ENCODE measurements at places on chromosomes 3 and 15. TPM values are rescaled to one million over a fixed set of nuclear protein-coding genes. Genes with fewer than 3 reads are reported as not detected.

Gene SLC35A5
- 15.2 TPM for total RNA-seq

Gene CYP11A1
- total RNA-seq: 0.31 TPM

Gene CCNB2
- total RNA-seq: 56.3 TPM

Gene ARHGAP31
- 9.7 TPM for total RNA-seq

Gene CCDC54
- total RNA-seq: not detected

Gene TRH
- not detected for total RNA-seq

Gene GREM1
- total RNA-seq: not detected

Gene ZPLD1
- not detected for total RNA-seq

Gene SNX22
- total RNA-seq: 0.74 TPM

Gene NOX5
- not detected for total RNA-seq

Gene COL8A1
- total RNA-seq: not detected

Gene ADGRG7
- total RNA-seq: not detected

Gene ENTPD3
- total RNA-seq: not detected

DNA sequence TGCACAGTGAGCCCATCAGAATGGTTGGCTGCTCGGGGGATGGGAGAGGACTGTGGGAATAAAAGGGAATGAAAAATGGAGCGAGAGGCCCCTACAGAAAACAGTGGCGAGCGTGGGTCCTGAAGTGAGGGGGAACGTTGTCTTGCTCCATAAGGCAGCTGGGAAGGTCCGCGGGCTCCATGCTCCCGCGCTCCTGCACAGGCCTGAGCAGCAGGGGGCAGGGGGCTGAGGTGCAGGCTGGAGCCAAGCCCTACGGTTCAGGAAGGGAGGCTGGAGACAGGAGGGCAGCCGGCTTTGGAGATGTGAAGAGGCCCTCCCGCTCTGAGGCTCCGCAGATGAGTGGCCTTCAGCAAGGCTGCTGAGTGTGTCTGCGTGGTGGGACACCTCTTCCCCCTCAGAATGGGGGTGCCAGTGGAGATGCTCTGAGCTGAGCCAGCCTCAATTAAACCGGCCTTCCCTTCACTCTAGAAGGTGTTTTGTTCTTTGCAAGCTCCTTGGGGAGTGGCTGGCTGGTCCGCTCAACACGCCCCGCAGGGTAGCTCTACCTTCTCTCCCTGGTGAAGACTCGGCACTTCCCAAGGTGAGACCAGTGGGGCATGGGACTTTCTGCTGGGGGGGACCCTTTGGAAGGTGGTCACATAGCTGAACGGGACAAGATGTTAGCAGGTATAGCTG is 208.0 kb downstream of the XXYLT1 start:
- H3K36me3 ChIP-seq: peaks cover 17% of the 10 kb centered on the region
- no peak overlapping the region for H3K27ac ChIP-seq
- no peak overlapping the region for H3K4me3 ChIP-seq
- no peaks in the 10 kb centered on the region for H3K27me3 ChIP-seq
- DNase-seq: no peak

DNA sequence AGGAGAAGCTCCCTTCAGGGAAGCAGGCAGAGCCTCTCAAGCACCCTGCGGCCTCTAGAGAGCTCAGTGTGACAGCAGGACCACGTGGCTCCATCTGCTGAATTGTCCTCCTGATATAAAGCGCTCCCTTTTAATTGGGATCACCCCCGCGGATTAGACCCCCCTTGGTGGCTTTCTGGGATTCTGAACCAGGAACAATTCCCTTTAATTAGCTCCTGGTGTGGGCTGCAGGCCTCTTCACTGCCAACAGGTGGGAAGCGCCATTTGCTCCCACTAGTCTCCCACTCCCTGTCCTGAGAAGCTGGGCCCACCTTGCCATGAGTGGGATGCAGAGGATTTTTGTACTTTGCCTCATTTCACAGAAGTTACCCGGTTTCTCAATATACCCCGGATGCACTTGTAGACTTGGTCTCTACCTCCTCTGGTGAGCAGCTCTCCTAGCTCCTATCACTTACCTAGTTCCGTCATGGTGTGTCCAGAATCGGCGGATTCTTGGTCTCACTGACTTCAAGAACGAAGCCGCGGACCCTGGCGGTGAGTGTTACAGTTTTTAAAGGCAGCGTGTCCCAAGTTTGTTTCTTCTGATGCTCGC is 592 bp downstream of the PGPEP1L start:
- H3K27me3 ChIP-seq: no peaks in the 10 kb centered on the region
- no peak for DNase-seq
- no peak overlapping the region for H3K27ac ChIP-seq
- H3K4me3 ChIP-seq: no peak overlapping the region

DNA sequence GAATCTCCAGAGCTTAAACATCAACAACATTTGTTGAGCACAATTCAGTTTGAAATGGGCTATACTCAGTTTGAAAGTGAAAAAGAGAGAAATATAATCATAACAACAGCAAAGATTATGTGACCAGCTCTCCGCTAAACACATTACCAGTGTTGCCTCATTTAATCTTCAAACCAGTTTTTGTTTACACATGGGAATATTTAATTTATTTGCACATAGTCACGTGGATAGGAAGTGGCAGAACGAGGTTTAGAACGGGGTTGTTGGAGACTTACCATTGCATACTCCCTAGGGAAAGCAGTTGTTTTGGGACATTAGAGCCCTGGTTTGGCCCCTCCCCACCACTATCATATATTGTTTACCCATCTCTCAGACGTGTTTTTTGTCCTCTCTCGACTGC is 77.2 kb downstream of the IL1RAP start:
- peaks cover 32% of the 10 kb centered on the region for H3K36me3 ChIP-seq
- no peak overlapping the region for H3K4me3 ChIP-seq
- H3K27me3 ChIP-seq: no peaks in the 10 kb centered on the region
- H3K4me1 ChIP-seq: peaks cover 25% of the 10 kb centered on the region
- DNase-seq: no peak

DNA sequence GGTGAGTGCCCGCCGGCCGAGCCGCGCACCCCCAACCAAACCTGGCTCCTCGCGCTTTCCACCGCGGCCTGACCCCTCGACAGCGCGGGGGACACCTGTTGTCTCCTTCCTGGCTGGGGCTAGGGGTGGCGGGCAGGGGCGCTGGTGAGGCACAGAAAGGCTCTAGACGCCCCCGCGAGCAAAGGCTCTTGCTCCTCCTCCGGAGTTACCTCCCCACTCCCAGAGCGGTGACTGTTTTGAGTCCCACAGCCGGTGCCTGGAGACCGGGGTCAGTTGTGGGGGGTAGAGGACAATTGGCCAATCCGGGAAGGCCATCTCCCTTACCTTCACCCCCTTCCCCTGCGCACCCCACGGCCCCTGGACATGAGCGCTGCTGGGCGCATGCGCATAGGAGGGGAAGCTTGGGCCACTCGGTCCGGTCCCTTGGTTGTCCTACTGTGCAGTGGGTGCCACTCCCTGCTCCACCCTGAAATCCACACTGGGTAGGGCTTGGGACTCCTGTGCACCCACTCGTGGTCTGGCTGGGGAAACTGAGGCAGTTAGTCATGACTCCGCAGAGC is 554 bp downstream of the CHST13 start:
- no peaks in the 10 kb centered on the region for H3K4me1 ChIP-seq
- DNase-seq: peak; percentile 23
- no peaks in the 10 kb centered on the region for H3K36me3 ChIP-seq
- H3K4me3 ChIP-seq: no peak overlapping the region
- no peak overlapping the region for H3K27ac ChIP-seq

DNA sequence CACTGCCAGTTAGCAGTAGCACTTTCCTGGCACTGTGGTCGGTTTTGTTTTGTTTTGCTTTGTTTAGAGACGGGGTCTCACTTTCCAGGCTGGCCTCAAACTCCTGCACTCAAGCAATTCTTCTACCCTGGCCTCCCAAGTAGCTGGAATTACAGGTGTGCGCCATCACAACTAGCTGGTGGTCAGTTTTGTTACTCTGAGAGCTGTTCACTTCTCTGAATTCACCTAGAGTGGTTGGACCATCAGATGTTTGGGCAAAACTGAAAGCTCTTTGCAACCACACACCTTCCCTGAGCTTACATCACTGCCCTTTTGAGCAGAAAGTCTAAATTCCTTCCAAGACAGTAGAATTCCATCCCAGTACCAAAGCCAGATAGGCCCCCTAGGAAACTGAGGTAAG is 22.6 kb downstream of the CLDN18 start:
- H3K4me3 ChIP-seq: no peak overlapping the region
- H3K27ac ChIP-seq: no peak overlapping the region
- no peaks in the 10 kb centered on the region for H3K36me3 ChIP-seq
- DNase-seq: no peak

GRCh38 chr15:78420220-78420619 is 17.8 kb upstream of the IREB2 start:
- H3K36me3 ChIP-seq: no peaks in the 10 kb centered on the region
- no peak overlapping the region for H3K27ac ChIP-seq
- no peak for DNase-seq
- H3K27me3 ChIP-seq: peaks cover 9% of the 10 kb centered on the region
- H3K4me3 ChIP-seq: no peak overlapping the region
- peaks cover 5% of the 10 kb centered on the region for H3K4me1 ChIP-seq

- H3K27me3 ChIP-seq: no peaks in the 10 kb centered on the region
- no peak overlapping the region for H3K27ac ChIP-seq
- no peaks in the 10 kb centered on the region for H3K4me1 ChIP-seq
- no peak for DNase-seq
These were observed 66.5 kb downstream of the LRRFIP2 start for GRCh38 chr3:37107846-37108245.

GRCh38 chr3:63450634-63451363 is 172.7 kb downstream of the SYNPR start:
- DNase-seq: no peak
- H3K4me3 ChIP-seq: no peak overlapping the region
- H3K36me3 ChIP-seq: no peaks in the 10 kb centered on the region
- no peak overlapping the region for H3K27ac ChIP-seq

GRCh38 chr3:12627370-12627769 is 36.5 kb downstream of the RAF1 start:
- H3K27me3 ChIP-seq: no peaks in the 10 kb centered on the region
- peaks cover 59% of the 10 kb centered on the region for H3K4me1 ChIP-seq
- peaks cover 2% of the 10 kb centered on the region for H3K36me3 ChIP-seq
- no peak overlapping the region for H3K4me3 ChIP-seq

- no peak for DNase-seq
- H3K4me3 ChIP-seq: no peak overlapping the region
- H3K4me1 ChIP-seq: no peaks in the 10 kb centered on the region
- H3K27me3 ChIP-seq: peaks cover 10% of the 10 kb centered on the region
- H3K27ac ChIP-seq: no peak overlapping the region
These were observed 25.9 kb upstream of the RTP4 start for GRCh38 chr3:187342255-187342654.

DNA sequence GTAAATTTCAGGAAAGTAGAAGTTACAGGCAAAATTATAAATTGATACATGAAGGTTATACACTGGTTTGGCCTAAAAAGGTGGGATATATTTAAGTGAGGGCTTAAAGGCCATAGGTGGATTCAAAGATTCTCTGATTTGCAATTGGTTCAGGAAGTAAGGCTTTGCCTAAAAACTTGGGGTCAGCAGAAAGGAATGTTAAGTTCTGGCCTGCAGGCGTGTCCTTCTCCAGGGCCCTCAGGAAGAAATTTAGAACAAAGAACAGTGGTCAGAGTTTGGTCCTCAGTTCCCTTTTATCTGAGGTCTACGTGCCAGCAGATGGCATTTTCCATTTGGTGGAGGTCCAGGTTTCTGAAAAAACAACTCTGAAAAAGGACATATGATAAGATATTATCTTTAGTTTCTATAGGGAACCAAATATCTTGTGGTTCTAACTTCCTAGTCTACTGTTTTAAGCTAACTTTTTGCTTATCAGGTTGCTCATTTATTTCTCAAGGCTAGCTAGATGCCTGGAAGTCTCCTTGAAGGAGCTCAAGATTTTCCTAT is 40.5 kb downstream of the SCN11A start:
- H3K27me3 ChIP-seq: peaks cover 4% of the 10 kb centered on the region
- H3K36me3 ChIP-seq: no peaks in the 10 kb centered on the region

DNA sequence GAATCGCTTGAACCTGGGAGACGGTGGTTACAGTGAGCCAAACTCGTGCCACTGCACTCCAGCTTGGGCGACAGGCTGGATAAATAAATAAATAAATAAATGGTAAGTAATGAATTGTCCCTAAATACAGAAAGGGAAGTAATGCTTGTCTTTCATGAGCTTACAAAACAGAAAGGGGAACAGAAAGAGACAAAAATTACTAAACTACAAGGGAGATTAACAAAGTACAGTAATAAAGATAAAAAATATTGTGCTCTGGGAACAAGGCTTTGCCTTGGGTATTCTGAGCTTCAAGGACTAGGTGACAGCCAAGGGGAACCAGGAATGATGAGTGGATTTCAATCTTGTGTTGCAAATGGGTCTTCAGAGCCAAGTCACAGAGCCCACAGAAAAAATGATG is 9.2 kb upstream of the HLTF start:
- peaks cover 4% of the 10 kb centered on the region for H3K27me3 ChIP-seq
- DNase-seq: no peak
- no peak overlapping the region for H3K27ac ChIP-seq

DNA sequence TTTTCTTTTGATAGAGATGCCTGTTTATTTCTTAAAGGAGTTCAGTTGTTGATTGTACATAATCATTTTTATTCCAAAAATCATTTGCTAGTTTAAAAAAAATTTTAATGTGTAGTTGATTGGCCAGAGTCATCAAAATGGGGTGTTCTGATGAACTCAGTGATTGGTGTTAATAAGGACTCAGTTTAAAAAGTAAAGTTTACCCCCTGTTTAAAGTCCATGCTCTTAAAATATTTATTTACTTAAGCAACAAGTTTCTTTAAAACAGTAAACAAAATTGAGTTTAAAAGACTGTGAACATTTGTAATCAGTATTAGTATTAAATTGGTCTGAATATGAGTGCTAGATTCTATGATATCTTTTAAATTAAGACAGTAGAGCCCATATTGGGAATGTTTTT is 56.0 kb downstream of the MEF2A start:
- H3K27me3 ChIP-seq: no peaks in the 10 kb centered on the region
- no peak overlapping the region for H3K4me3 ChIP-seq
- H3K27ac ChIP-seq: no peak overlapping the region
- peaks cover 31% of the 10 kb centered on the region for H3K4me1 ChIP-seq
- no peak for DNase-seq

GRCh38 chr15:33968224-33968623 is at the start of gene CHRM5:
Gene CHRM5, plus strand, starts transcription at chr15:33968497. Its CDS starts 94,221 bp downstream, at chr15:34062718.
- H3K27me3 ChIP-seq: no peaks in the 10 kb centered on the region
- H3K27ac ChIP-seq: no peak within 1 kb of the TSS
- H3K36me3 ChIP-seq: peaks cover 2% of the 10 kb centered on the region

- no peaks in the 10 kb centered on the region for H3K27me3 ChIP-seq
- DNase-seq: no peak
- H3K27ac ChIP-seq: no peak overlapping the region
- no peaks in the 10 kb centered on the region for H3K4me1 ChIP-seq
- no peaks in the 10 kb centered on the region for H3K36me3 ChIP-seq
These were observed 231.3 kb upstream of the ARHGEF26 start for GRCh38 chr3:153889905-153890334.

- DNase-seq: no peak
- no peaks in the 10 kb centered on the region for H3K4me1 ChIP-seq
- H3K36me3 ChIP-seq: no peaks in the 10 kb centered on the region
- no peak overlapping the region for H3K4me3 ChIP-seq
- peaks cover 35% of the 10 kb centered on the region for H3K27me3 ChIP-seq
- H3K27ac ChIP-seq: no peak overlapping the region
These were observed 9.5 kb downstream of the LRRC49 start for GRCh38 chr15:70902107-70902506.

GRCh38 chr15:54045397-54045796 is 67.2 kb downstream of the UNC13C start:
- no peaks in the 10 kb centered on the region for H3K36me3 ChIP-seq
- no peak overlapping the region for H3K27ac ChIP-seq
- DNase-seq: no peak
- no peak overlapping the region for H3K4me3 ChIP-seq
- H3K27me3 ChIP-seq: peaks cover 4% of the 10 kb centered on the region

- peak overlapping the region; percentile 91 for H3K27ac ChIP-seq
- no peak for DNase-seq
- H3K4me1 ChIP-seq: peaks cover 68% of the 10 kb centered on the region
- no peaks in the 10 kb centered on the region for H3K27me3 ChIP-seq
- peak overlapping the region; percentile 63 for H3K4me3 ChIP-seq
- H3K36me3 ChIP-seq: peaks cover 10% of the 10 kb centered on the region
These were observed 30.2 kb downstream of the SEMA7A start for GRCh38 chr15:74403588-74403919.

Measured in activated naive CD8-positive, alpha-beta T cell treated with anti-CD3 and anti-CD28 coated beads for 36 hours (primary cell).